Kidney (tissue), 22 donors: ENCODE measurements at places on chromosomes 13 and 19. TPM values are rescaled to one million over a fixed set of nuclear protein-coding genes. Genes with fewer than 3 reads are reported as not detected.

The CBY2 gene
- 0.22 TPM for total RNA-seq

GRCh38 chr13:92609376-92609775, 617.2 kb upstream of the GPC6 start:
- DNase-seq = no peak

- peak; percentile 51 for DNase-seq
Observed at GRCh38 chr13:111429064-111429558, 108.7 kb downstream of the TEX29 start.

DNA sequence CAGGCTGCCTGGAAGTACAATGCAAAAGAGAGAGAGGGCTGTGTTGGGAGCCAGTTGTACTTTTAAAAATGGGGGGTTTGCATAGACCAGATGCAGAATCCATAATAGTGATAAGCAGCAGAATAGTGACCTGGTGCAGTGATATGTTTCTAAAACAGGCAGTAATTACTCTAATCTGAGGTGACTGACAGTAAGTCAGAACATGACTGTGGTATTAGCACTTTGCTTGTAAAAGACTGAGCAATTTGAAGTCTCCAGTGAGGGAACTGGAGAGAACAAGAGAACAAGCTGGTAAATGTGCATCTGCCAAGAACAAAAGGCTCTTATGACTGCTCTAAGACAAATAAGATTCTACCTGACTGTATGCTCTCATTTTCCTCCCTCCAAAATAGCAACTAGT, 383.4 kb downstream of the ITGBL1 start:
- DNase-seq = no peak

DNA sequence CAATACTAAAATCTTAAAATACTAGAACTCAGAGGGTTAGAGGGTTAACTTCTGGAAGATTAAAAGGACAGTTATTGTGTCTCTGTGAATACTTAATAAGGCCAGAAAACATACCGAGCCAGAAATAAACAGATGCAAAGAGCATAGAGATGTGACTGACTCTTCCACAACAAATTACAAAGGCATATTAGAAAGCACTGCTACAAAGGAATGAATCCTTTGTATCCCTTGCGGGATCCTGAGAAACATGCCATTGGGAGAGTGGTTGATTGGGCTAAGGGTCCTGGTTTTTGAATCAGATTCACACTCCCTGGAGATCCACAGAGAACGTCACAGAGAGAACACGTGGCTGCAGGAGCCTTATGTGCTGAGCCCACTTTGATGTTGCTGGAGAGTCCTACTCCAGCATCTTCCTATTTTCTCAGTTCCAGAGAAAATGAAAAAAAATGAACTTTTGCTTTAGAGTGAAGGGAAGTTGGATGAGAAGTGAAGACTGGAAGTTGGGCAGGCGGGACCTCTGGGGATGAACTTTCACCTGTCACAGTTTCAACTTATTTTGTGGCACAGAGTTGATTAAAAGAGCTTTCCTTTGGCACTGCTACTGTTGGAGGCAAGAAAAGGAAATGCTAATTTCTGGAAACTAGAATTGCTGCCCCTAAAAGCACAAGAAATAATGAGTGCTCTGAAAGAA, 309.9 kb downstream of the DCT start:
- no peak for DNase-seq

DNA sequence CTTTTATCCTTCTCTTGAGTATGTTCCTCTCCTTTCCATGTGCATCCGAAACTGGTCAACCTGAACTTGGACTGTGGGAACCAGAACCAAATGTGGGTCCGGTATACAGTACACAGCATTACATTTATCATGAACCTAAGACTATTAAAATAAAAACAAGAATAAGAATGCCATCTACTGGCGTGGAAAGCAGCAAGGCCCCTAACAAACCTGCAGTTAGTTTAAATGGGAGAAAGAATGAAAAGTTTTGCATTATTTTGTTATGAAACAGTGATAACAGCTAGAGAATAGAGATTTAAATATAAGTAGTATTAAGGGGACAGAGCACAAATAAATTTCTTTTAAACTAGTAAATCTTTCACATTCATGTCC, 159.5 kb downstream of the RBM26 start:
- no peak for DNase-seq

The SIAH3 gene
- total RNA-seq = 0.03 TPM

The CABP5 gene
- total RNA-seq = not detected

The CGB3 gene
- total RNA-seq = not detected

DNA sequence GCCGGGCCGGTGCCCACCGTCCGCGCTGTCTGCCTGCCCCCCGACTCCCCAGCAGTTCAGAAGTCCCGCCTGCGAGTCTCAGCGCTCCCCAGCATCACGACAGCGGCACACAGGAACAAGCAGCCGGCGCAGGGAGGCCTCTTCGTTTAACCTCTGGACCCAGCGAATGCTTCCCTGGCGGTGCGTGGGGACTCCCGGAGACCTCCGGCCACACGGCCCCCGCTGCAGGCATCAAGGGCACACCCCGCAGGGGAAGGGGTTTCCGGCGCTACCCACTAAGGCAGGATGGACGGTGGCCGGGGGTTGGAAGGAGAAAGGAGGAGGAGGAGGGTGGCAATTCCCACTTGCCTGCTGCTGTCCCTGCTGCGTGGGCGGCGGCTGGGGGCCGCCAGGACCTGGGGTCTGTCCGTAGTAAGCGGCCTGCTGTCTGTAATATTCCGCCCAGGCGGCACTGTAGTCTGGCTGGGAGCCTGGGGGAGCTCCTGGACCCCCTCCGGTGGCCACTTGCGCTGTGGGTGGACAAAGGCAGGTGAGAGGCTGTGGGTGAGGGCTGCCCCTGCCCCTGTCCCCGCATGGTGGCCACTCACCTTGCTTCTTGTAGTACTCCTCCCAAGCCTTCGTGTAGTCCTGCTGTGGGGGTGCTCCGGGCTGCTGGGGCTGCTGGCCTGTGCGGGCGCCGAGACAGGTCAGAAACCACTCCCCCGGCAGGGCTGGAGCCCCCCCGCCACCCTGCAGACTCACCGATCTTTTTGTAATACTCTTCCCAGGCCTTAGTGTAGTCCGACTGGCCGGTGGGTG, 9.6 kb downstream of the KHSRP start:
- DNase-seq = no peak

GRCh38 chr19:55085923-55086715, 10.4 kb downstream of the EPS8L1 start:
- no peak for DNase-seq

- no peak for DNase-seq
Observed at GRCh38 chr13:109180905-109181425, 551.6 kb downstream of the MYO16 start.

DNA sequence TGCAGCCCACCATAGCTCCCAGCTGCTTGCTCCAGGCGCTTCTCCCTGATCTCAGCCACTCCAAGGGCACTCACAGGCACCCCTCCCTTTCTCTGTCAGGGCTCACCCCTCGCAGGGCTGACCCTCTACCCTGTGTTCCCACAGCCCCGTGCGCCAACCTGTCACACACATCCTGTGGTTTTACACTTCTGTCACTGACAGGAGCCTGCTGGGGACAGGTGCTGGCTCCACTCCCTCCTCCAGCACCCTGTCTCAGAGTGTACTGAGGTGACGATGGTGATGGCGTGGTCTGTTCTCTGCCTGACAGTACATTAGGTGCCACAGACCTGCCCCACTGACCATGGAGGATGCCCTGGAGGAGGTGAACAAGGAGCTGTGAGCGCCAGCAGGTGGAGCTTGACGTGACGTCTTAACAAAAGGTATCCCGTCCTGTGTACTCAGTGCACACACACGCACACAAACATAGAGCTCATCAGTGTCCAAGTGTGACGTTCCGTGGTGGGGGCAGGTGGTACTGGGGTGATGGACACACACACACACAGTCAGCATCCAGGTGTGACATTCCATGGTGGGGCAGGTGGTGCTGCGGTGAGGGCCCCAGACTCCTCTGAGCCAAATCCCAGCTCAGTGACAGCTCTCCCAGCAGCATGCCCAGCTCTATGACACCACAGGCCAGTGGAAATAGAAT, 20.9 kb downstream of the C19orf44 start:
- DNase-seq = no peak

- no peak for DNase-seq
Observed at GRCh38 chr19:53782698-53783097, 41.4 kb downstream of the NLRP12 start.

- DNase-seq = no peak
Observed at GRCh38 chr13:94550062-94550738, 45.8 kb downstream of the TGDS start.

DNA sequence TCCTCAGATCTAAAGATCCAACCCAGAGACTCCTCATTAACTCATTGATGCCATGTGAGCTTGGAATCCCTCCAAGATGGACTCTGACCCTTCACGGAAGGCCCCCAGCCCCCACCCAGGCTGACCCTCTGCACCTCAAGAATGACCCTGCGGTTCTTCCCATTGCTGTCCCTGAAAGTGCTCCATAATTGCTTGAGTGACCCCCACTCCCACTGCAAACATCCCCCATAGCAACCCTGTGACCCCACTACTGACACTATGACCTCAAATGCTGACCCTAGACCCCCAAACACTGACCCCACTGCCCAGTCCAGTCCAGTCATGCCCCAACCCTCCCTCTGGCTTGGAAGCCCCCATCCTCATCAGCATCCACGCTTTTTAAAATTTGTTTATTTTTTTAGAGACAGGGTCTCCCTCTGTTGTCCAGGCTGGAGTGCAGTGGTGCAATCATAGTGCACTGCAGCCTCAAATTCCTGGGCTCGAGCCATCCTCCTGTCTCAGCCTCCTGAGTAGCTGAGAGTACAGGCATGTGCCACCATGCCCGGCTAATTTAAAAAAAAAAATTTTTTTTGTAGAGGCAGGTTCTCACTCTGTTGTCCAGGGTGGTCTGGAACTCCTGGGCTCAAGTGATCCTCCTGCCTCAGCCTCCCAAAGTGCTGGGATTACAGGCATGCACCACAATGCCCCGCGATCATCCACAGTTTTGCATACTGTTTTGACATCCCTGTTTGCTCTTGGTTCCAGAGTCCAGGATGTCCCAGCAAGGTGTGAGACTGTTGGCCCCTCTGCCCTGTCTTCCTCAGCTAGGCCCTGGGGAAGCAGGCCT, 855 bp downstream of the LYL1 start:
- DNase-seq = no peak

- DNase-seq = peak; percentile 25
Observed at GRCh38 chr13:110883542-110883941, 31.3 kb downstream of the ANKRD10 start.

DNA sequence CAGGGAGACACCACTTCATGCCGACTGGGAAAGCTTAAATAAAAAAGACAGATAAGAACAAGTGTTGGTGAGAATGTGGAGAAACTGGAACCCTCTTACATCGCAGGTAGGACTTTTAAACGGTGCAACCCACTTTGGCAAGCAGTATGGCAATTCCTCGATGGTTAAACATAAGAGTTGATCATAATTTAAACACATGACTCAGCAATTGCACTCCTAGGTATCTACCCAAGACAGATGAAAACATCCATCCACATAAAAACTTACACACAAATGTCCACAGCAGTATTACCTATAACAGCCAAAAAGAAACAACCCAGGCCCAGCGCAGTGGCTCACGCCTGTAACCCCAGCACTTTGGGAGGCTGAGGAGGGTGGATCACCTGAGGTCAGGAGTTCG, 21.9 kb downstream of the FLT1 start:
- DNase-seq = no peak

The DYRK1B gene
- 28.9 TPM for total RNA-seq

DNA sequence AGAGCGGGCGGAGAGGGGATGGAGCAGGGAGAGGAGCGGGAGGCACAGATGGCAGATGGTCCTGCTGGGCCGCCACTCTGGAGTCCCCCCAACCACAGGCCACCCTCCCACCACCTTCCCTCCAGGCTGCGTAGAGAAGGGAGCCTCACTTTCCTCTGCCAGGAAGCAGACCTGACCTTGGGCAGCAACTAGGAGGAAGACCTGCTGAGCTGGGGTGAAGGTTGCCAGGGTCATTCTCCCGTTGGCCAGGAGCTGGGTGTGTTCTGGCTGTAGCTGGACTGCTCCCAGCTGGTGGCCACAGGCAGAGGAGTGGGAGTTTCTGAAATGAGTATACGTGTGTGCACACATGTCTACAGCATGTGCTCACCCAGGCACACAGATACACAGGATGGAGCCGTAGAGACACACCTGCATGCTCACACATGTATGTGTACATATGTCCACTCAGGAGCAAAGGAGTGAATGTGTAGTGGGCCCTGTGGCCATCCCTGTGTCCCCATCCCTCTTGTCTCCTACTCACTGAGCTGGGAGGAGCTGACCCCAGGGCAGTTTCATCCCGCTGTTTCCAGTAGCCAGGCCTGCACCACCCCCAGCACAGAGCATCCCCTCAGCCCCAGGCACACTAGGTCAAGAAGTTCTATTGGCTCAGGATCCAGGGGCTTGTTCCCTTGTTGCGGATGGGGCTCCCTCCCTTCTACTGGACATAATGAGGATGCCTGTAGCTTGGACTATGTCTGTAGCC, 53.0 kb downstream of the CHST8 start:
- DNase-seq = no peak

DNA sequence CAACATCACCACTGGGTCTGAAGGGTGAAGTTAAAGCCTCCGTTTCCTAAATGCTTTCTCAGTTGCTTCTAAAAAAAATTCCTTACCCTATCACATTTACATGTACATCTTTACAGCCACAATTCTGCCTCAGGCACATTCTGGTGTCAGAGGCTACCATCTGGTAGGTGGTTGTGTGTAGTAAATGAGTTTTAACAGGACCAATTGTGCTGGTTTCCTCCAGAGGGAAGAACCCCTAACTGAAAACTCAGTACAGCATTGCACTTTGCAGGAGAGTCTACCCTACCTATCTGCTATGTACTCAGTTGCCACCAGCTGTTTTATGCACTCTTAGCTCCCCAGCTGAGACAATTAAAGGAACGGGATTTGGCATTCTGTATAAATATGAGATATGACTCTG, 1576.5 kb downstream of the PCDH9 start:
- DNase-seq = no peak

DNA sequence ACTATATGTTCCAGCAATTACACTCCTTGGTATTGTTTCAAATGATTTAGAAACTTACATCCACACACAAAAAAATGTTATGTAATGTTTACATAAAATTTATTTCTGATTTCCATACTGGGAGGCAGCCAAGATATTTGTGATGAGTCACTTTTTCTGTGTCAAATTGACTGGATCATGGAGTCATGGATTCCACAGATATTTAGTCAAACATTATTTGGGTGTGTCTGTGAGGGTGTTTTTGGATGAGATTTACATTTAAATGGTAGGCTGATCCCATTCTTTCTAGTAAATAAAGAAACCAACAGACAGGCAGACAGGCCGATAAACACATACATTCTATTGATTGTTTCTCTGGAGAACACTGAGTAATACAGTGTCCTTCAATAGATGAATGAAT, 562.8 kb downstream of the SLITRK6 start:
- DNase-seq = no peak

GRCh38 chr19:52345162-52345561, 9.1 kb downstream of the ZNF610 start:
- DNase-seq = no peak

The TMEM221 gene
- 0.13 TPM for total RNA-seq

DNA sequence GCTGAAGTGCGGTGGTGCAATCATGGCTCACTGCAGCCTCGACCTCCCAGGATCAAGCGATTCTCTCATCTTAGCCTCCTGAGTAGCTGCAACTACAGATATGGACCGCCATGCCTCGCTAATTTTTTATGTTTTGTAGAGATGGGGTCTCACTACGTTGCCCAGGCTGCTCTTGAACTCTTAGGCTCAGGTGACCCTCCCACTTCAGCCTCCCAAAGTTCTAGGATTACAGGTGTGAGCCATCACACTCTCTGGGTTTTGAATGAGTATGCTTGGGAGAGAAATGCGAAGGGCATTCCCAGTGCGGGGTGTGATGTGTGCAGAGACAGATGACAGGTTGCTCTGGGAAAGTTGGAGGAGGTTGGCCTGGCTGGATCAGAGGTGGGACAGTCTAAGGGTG, 49.0 kb downstream of the RYR1 start:
- DNase-seq = no peak

The MYPOP gene
- 6.7 TPM for total RNA-seq

- peak; percentile 47 for DNase-seq
Observed at GRCh38 chr13:52845334-52845761, 3.1 kb downstream of the PCDH8 start.
